ENCODE measurements at places on chromosomes 12 and 14.
A peak's percentile ranks its signal among the peaks of the same experiment; 100 is the strongest.

GRCh38 chr14:65414961-65415589 lies 2.5 kb downstream of the FUT8 start:
- peak; percentile 27 for DNase-seq

- DNase-seq = no peak
Observed at GRCh38 chr14:103692871-103693270, 22.4 kb downstream of the XRCC3 start.

GRCh38 chr14:36281309-36281708 lies 39.1 kb downstream of the MBIP start:
- no peak for DNase-seq

DNA sequence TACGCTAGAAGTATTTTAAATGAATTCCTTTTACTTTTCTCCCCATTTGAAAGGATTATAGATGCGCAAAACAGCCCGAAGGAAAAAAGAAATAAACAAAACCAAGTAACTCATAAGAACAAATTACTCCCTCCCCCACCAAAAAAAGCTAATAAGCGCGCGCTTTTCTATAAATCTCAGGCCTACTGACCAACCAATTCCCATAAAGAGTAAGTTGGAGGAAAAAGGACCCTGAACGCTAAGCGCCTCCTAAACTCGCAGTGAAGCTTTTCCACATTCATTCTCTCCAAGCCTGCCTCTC lies 588 bp downstream of the MBIP start:
- DNase-seq = no peak

DNA sequence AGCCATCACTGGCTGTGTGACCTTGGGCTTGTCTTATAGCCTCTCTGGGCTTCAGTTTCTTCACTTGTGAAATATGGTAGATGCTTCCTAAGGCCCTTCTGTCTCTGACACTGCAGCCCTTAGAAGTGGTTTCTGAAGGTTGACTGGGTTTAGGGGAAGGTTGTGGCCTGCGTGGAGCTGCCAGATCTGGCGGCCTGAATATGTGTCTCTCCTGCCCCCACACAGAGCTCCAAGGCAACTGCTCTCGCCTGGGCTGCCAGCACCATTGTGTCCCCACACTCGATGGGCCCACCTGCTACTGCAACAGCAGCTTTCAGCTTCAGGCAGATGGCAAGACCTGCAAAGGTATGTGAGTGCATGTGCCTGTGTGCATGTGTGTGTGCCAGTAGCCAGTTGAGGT lies 4.0 kb downstream of the LRP1-AS start:
- DNase-seq = no peak

- DNase-seq = no peak
Observed at GRCh38 chr14:88386256-88386794, 868 bp downstream of the SPATA7 start.

- DNase-seq = no peak
Observed at GRCh38 chr12:99493197-99493596, 154.4 kb upstream of the GARIN6 start.

- DNase-seq = peak; percentile 76
Observed at GRCh38 chr12:100668945-100669536, 95.6 kb downstream of the GAS2L3 start.

- no peak for DNase-seq
Observed at GRCh38 chr14:38257507-38257906, 1.6 kb upstream of the CLEC14A start.

GRCh38 chr14:57634335-57634734 lies 140.7 kb upstream of the CCDC198 start:
- DNase-seq = no peak

DNA sequence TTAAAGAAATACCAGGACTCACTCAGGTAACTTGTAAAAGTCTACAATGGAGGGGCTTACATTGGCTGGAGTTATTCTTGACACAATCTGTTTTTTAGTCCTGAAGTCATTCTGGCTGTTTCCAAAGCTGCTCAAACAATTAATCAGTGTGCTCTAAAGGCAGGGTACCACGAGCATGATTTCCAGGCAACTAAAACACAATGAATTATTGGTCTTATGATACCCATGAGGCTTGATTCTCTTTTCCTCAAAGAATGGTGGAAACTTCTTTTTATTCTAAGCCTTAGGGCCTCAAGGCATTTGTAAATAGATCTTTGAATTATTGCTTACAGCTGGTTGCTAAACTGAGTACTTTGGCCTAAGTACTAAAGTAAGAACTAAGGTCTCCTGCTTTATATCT lies 199.8 kb upstream of the PDZRN4 start:
- DNase-seq = no peak

GRCh38 chr14:76664790-76665189 lies 96.5 kb upstream of the VASH1 start:
- no peak for DNase-seq

- no peak for DNase-seq
Observed at GRCh38 chr14:103353362-103353761, 19.3 kb downstream of the EIF5 start.

DNA sequence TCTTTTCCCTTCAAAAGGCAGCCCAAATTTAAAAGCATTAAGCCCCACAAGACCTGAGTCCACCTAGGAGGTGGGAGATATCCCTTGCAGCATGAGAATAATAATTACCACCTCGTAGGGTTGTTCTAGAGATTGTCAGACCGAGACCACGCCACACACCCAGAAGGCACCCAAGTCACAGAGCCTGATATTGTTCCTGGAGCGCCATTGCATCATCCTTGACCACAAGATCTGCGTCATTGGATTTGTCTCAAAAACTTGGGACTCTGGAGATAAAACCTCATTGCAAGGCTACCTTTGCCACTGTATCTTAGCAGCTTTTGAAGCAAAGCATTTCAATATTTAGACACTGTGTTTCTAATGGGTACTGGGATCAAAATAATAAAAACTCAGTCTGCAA lies 29.4 kb upstream of the PPP2R5C start:
- no peak for DNase-seq

DNA sequence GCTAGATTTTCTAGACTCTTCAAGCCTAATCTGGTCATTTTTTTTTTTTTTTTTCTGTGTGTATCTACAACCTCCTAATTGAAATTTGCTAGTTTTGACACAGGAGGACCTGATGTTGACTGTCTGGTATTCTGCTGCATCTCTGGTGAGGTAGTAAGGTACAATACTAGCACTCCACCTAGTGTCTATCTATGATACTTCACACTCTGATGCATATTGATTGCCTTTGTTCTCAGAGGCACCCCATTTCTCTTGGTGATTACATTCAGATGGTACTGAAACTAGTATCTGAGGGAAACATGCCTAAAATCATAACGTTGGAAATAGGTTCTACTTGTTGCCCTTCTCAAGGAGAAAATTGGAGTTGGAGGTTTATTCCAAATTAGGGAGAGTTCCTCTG lies 930.5 kb upstream of the NOVA1 start:
- no peak for DNase-seq

- no peak for DNase-seq
Observed at GRCh38 chr12:103503546-103504480, 8.0 kb upstream of the C12orf42 start.

GRCh38 chr14:104135121-104135903 lies 3.1 kb upstream of the KIF26A start:
- DNase-seq = no peak

DNA sequence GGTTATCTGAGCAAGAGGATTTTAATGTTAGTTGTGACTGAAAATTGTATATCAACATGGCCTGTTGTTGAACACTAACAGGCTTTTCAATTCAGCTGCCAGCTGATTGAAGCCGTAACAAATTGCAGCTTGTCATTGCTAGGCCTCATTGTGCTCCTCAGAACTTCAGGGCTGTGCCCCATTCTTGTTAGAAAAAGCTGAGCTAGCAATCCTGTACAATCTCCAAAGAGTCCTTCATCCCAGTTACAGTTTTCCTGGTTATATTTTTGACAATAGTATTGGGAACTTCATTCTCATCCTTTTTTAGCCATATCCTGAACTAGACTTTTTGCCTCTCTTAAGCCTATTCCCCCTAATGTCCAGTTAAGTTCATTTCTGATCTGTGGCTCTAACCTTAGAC lies 564.1 kb upstream of the ATXN7L3B start:
- no peak for DNase-seq

GRCh38 chr12:92544322-92544721 lies 158.5 kb upstream of the PLEKHG7 start:
- no peak for DNase-seq

DNA sequence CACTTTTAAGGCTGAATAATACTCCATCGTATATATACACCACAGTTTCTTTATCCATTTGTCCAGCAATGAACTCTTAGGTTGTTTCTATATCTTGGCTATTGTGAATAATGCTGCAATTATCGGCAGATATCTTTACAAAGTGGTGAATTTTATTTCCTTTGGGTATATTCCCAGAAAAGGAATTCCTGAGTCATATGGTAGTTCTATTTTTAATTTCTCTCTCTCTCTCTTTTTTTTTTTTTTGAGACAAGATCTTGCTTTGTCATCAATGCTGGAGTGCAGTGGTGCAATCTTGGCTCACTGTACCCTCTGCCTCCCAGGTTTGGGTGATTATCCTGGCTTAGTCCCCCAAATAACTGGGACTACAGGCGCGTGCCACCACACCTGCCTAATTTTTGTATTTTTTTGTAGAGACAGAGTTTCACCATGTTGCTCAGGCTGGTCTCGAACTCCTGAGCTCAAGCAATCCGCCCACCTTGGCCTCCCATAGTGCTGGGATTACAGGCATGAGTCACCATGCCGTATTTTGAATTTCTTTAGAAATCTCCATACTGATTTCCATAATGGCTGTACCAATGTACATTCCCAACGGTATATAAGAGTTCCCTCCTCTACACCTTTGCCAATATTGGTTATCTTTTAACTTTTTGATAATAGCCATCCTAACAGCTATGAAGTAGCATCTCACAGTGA lies 98.4 kb downstream of the EFCAB11 start:
- peak; percentile 50 for DNase-seq

DNA sequence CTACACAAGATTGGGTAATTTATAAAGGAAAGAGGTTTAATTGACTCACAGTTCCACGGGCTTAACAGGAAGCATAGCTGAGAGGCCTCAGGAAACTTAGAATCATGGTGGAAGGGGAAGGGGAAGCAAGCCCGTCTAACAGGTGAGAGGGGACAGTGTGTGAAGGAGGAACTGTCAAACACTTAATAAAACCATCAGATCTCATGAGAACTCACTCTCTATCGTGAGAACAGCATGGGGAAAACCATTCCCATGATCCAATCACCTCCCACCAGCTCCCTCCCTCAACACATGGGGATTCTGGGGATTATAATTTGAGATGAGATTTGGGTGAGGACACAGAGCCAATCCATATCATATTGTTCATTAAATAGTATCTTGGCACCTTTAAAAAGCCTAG lies 56.1 kb downstream of the EPS8 start:
- DNase-seq = no peak

GRCh38 chr14:105533391-105533790 lies 7.0 kb downstream of the TMEM121 start:
- DNase-seq = no peak

- DNase-seq = no peak
Observed at GRCh38 chr12:49030714-49031572, 12.4 kb upstream of the PRKAG1 start.

DNA sequence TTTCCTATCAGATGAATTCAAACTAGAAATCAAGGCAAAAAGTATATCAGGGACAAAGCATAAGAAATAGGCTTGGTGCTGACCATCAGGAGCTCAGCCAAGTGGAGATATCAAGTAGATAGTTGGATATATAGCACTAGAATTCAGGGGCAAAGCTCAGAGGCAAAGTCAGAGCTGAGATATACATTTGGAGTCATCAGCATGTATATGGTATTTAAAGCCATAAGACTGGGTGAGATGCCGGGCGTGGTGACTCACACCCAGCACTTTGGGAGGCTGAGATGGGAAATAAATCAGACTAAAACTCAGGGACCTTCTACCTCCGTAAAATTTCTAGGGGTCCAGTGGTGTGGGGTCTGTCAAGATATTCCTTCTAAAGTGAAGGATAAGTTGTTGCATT lies 38.9 kb upstream of the LIMA1 start:
- no peak for DNase-seq

DNA sequence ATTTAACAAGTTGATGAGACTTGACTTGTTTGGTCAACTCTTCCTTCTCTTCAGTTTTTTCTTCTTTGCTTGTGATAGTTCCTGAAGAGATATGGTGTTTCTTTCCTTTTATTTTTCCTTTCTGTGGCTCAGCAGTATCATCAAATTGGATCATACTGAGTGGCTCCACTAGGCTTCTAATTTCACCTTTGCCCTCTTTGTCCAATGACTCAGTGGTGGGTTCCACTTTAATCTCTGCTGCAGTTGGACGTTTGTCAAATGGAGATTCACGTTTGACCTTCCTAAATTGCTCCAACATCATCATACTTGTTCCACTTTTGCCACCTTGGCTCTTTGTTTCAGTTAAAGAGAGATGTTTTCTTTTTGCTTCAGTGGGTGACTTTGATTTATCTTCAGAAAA lies 41.5 kb downstream of the FAM186A start:
- no peak for DNase-seq

GRCh38 chr12:88052686-88053085 lies 23.5 kb upstream of the C12orf50 start:
- peak; percentile 40 for DNase-seq
